Psoas muscle (tissue), 8 donors: ENCODE measurements at places on chromosomes 3 and 15.

DNA sequence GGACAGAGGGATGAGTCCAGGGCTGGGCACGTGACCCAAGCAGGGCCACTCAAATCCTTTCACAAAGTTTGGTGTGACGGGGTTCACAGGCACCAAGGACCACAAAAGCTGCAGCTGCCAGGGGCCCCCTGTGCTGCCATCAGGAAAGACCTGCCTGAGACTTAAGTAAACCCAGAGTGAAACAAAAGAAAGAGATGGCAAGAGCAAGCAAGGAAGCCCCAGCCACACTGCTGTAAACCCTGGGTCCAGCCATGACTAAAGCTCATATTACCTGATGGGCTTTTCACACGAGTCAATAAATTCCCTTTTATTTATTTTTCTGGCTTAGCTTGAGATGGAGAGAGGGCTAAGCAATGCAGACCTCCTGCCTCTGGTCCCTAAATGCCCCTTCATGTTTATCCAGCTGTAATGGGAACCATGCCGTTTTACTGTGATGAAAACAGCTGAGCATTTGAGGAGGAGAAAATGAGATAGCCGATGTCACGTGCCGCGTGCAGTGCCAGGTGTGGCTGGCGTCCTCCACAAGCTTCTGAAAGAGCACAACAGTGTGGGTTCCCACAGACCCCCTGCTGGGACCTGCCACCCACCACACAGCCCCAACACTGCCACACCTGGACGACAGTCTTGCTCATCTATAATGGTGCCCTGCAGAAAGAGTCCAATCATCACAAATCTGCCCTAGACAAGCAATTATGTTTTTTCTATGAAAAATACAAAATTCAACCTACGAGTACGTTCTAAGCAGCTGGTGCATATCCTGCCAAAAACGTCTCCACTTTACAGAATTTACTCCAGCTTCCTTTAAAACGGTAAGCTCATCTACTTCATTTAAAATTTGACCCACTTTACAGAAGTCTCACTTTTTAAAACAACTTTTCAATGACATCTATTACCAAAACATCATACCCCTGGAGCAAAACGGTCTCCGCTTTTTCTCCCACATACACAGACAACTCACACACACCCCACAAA, 34.2 kb downstream of the ADAMTS17 start:
- DNase-seq = no peak

GRCh38 chr15:56342653-56343052, 22.6 kb upstream of the TEX9 start:
- DNase-seq = no peak

DNA sequence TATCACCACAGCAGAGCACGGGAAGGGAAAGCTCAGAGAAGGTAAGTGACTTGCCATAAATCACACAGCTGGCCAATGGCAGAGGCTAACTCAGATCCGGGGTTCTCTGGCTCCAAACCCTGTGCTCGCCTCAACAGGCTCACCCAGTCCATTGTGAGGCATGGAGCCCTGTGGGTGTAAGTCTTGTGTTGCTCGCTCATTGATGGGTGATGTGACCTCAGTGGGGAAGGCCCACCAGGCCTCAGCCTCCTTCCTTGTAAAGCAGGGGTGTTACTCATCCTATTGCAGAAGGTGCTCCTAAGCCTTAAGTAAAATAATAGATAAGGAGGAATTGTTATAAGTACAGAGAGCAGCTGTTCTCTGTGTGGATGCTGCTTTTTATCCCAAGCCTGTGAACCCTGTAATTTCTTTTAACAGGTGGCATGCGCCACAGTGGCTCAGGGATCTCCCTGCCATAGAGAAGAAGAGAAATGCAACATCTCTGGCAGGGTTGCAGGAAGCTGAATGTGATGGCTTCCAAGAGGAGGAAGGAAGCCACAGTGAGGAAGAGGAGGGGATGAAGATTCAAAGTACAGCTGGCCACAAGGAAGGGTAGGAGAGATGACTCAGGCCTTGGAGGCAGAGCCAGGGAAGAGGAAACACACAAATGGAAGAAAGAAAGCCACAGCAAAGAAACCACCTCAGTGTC, 30.9 kb upstream of the SPSB4 start:
- DNase-seq = no peak

- no peak for DNase-seq
Observed at GRCh38 chr15:80536716-80537115, 132.5 kb downstream of the ARNT2 start.

GRCh38 chr3:57061556-57061955, 1.1 kb downstream of the SPATA12 start:
- no peak for DNase-seq

DNA sequence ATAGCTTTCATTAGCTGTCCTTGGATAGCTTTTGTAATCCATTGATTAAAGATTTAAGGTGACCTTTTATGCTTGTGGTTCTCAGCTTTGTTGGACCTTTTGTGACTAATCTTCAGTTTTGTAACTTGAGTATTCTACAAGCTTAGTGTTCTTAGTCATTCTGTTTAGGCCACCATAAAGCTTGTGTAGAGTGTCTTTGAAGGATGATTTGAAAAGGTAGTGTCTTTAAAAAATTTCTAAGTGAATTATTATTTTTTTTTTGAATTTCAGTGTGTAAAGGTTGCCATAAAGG, 7.5 kb downstream of the MORF4L1 start:
- no peak for DNase-seq

- DNase-seq = no peak
Observed at GRCh38 chr3:185992831-185993374, 55.1 kb upstream of the TRA2B start.

DNA sequence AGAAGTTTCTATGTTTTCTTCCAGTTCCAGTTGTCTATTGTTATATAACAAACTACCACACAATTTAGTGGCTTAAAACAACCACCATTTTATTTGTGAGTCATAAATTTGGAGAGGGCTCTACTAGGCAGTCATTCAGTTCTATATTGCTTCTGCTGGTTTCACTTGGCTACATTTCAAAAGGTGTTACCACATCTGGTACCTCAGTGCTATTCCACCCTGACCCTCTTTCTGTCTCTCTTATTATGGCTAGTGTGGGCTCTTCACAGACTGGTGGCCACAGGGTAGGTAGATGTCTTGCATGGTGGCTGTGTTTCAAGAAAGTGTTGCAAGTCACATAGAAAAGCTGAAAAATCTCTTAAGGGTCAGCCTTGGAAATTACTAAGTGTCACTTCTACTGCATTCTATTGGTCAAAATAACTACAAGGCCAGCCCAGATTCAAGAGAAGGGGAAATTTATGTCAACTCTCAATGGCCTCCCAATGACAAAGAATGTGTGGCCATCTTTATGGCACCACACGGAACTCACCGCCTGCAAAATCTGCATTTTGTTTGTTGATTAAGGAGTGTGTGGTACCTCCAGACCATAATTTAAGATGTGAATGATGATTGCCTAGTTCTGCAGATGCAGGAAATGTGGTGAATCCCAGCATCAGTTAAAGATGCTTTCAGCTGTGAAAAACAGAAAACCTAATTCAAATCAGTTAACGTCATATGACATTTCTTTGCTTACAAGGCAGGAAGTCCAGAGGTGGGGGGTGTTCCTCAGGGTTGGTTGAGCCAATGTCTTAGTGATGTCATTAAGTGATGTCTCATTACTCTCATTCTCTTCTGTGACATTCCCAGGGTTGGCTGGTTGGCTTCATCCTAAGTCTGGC, 105.8 kb upstream of the RASGRP1 start:
- no peak for DNase-seq

DNA sequence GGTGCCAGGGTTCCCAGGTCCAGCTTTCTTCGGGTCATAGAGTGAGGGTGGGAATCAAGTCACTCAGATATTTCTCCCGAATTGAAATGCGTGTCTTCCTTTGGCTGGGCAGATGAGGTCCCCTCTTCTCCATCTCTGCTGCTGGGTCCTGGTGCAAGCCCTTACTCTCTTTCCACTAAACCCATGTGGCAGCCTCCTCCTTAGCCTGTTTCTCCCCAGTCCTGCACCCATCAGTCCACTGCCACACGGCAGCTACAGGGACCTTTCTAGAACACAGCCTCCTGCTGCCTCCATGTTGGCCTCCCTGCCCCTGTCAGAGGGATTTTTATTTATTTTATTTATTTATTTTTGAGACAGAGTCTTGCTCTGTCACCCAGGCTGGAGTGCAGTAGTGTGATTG, 237.4 kb upstream of the CTDSPL start:
- DNase-seq = no peak

DNA sequence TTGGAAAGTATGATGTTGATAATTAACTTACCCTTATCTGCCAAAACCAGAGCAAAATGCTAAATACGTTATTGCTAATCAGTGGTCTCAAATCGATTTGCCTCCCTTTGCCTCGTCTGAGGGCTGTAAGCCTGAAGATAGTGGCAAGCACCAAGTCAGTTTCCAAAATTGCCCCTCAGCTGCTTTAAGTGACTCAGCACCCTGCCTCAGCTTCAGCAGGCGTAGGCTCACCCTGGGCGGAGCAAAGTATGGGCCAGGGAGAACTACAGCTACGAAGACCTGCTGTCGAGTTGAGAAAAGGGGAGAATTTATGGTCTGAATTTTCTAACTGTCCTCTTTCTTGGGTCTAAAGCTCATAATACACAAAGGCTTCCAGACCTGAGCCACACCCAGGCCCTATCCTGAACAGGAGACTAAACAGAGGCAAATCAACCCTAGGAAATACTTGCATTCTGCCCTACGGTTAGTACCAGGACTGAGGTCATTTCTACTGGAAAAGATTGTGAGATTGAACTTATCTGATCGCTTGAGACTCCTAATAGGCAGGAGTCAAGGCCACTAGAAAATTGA, 59.7 kb downstream of the DCUN1D1 start:
- peak; percentile 59 for DNase-seq

DNA sequence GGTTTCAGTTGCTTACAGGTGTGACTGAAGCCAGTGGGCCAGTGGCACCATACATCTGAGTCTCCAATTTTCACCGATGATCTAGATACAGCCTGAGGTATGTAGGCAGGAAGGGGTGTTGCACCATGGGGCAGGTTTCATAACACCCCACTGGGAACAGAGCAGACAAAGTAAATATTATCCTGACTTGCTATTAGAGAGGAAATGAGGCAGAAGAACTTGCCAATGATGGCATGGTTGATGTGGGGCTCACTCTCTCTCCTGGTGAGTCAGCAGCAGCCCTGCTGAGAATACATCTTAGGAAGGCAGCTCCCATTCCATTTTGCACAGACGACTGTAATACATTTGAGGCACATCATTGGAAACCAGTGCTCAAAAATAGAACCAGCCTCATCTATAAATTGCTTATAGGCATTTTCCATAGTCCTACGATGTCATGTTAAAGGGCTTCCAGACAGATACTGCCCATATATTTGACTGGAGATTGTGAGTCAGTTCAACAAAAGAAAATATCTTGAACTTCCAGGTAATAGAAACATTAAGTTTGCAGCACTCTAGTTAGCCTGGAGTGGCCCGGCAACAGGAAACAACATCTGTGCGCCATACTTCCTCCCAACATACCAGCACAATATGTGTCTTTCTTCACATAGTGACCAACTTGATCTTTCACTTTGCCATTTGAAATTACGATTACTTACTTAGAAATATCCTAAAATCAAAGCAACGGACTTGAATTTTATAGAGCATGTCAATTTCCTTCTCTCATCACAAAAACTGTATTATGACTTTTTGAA, 175.5 kb downstream of the NECTIN3 start:
- DNase-seq = no peak

GRCh38 chr15:52257734-52258062, 37.9 kb downstream of the MYO5C start:
- DNase-seq = no peak

DNA sequence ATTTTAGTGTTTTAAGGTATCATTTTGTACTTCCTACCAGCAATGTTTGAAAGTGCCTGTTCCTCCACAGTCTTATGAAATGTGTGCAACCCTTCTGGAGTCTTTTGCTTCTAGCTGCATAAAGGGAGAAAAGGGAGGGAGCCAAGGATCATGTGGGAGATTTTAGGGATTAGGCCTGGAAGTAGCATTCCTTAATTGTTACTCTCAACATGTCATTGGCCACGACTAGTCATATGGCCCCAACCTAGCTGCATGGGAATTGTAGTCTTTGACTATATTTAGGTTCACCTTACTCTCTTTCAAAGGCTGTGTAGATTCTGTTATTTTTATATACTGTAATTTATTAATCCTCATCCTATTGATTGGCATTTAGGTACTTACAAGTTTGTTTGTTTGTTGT, 14.9 kb downstream of the CRTAP start:
- no peak for DNase-seq

GRCh38 chr3:195105841-195106417, 165.0 kb downstream of the XXYLT1 start:
- DNase-seq = no peak

DNA sequence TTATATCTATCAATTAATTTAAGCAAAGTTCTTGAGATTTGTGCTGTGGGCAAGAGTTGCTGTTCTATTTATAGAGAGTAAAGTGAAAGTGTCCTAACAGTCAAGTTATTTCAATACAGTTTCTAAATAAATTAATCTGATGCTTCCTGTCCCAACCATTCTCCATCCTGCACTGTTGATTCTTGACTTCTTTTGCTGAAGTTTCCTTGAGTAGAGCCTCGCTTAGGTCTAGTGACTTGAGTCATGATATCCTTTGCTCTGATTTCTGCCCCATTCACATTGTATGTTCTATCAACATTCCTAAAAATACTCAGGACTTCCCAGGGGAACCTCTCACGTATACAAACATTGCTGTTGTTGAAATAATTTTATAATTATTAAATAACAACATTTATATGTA, 498.4 kb upstream of the ALCAM start:
- DNase-seq = no peak

DNA sequence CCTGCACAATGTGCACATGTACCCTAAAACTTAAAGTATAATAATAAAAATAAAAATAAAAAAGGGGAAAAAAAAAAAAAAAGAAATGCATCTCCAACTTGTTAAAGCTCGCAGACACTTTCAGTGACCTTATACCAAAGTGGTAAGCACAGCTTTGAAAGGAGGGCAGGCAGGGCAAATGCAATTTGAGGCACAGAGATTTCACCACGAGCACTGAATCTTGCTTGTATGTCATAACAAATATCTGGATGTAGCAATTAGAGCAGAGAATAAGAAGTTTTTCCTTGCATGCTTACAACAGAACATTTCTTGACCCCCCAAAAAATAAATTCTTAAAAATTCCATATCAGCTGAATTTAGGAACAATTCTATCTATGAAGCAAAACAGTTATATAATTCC, 66.5 kb downstream of the FBN1 start:
- no peak for DNase-seq

DNA sequence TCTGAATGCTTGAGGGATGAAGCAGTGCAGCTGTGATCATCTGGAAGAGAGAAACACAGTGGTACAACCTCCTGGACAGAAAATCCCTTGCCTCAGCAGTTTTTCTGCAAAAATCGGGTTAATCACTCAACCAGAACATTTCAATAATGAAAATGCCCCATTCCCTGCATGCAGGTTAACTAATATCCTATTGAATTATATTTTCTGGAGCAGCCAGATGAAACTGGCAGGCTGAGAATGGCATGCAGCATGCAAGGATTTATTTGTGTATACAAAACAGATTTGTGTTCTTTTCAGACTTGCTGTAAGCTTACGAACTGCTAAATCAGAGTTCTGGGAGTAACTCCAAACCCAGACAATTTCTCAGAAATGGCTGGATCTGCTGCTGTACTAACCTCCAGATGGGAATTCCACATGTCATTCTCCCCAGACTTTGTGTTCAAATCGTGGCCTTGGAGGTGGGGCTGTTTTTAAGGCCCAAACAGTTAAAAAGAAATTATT, 39.1 kb downstream of the SLC9A9 start:
- DNase-seq = no peak
